ENCODE measurements at places on chromosomes 11 and 22. TPM values are rescaled to one million over a fixed set of nuclear protein-coding genes. Genes with fewer than 3 reads are reported as not detected.

- DNase-seq, result no peak
Measured at GRCh38 chr11:93659841-93660240, 1.6 kb upstream of the CEP295 start.

DNA sequence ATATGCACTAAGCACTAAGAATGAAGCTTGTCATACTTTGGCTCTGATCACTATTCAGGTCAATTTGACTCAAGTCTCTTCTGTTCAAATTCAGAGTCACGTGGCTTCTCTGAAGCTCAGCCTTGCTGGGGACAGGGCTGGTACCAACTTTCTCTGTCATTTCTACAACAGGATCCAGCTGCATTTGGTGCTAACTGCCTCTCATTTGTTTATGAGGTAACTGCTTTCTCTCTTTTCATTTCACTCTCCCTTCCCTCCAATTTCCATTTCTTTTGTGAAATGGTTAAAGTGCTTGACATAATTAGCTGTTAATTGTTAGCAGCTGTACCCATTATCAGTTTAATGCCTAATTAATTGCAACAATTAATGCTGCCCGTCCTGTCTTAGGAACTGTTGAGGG, 259.7 kb upstream of the PLET1 start:
- DNase-seq, result no peak

GRCh38 chr22:41078931-41079330, 13.5 kb upstream of the EP300 start:
- no peak for DNase-seq

Gene PTPRCAP
- total RNA-seq, result 65.2 TPM
